ENCODE measurements at places on chromosomes 3 and 15.

DNA sequence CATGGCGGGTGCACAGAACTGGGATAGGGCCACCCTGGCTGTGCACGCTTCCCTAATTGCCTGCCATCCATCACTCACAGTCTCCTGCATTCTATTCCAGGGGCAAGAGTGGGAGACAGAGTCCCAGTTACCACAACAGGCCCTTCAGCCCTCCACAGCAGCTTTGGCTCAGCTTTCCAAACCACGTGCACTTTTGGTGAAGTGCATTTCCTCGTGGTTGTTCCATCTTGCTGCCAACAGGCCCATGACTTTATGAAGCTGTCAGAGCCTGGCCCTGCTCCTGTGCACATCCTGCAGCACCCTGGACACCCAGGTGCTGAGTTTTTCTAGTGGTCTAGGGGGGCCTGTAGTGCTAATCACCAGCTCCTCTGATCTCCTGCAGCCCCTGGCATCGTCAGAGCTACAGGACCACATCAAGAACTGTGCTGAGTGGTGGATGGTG, 110.2 kb downstream of the ADCY5 start:
- DNase-seq = no peak

DNA sequence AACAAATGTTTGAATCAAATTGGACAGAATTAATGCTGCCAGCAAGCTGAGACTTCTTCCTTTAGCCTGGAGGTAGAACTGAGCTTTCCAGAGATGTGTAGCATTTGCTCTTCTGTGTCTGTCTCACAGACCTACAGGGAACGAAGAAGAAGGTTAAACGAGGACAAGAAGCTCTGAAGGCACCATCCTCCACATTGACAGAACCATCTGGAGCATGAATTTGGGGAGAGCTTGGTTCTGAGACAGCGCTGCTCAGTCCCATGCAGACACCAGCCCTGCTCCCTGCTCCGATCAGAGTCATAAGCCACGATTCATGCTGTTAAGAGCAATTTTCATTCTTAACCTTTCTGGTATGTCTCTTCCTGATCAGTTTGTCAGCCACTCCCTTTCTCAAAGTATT, 7.7 kb upstream of the KY start:
- DNase-seq = no peak

DNA sequence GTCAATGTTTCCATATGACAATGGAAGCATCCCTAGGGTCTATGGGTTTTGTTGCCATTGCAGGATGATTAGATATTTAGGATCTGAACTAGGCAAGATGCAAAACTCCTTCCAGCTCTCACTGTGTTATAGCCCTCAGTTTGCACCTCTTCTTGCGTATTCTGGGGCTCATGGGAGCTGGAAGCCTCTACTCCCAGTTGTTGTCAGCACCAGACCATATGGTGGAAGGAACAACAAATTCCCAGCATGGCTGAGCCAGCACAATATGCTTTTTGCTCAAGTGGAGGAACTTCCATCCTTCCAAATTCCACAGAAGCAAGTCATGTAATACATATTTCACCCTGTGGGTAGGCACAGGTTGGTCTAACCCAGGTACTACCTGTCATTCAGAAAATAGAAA, 18.5 kb upstream of the CTXND1 start:
- DNase-seq = no peak

DNA sequence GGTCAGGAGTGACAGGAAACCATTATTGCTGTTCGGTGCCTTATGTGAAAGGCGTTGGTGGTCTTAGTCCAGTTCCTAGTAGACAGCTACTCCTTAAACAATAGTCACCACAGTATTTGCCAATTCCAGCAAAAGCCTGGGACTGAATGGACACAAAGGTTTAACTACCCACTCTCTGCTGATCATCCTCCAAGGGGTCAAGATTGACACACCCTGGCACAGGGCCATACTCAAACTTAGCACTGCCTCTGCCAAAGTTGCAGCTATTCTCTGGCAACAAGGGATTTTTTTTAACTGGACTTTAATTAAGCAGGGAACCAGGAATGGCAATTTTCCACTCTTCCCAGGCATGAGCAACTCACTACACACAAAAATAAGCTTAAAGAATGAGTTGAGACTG, 193.9 kb downstream of the NLGN1 start:
- DNase-seq = no peak

GRCh38 chr3:54761637-54762036, 166.2 kb downstream of the LRTM1 start:
- no peak for DNase-seq

- DNase-seq = no peak
Observed at GRCh38 chr15:91408476-91409076, 308.5 kb downstream of the SV2B start.

DNA sequence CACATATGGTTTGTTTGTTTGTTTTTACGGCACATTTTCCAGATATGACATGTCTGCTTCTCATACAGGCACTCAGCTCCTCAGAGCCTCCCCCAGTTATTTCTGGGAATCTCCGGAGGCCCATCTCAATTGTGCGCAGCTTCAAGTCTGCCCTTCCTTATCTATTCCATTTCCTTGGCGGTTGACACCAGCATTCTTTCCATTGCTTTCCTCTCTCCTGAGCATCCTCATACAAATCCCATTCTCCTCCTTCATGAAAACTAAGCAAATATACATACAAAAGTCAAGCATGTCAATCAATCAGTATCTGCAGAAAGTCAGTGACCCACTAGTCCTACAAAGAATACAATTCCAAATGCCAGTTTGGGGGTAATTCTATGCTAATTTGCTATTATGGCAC, 166.7 kb downstream of the SQOR start:
- no peak for DNase-seq
